ENCODE measurements at places on chromosomes 4 and X.

GRCh38 chr4:124065936-124066335, 646.6 kb downstream of the ANKRD50 start:
- no peak for DNase-seq

- no peak for DNase-seq
Observed at GRCh38 chrX:135437867-135438733, 16.4 kb downstream of the SMIM10L2A start.

GRCh38 chr4:48017108-48017571, 568 bp downstream of the NIPAL1 start:
- DNase-seq, result no peak

DNA sequence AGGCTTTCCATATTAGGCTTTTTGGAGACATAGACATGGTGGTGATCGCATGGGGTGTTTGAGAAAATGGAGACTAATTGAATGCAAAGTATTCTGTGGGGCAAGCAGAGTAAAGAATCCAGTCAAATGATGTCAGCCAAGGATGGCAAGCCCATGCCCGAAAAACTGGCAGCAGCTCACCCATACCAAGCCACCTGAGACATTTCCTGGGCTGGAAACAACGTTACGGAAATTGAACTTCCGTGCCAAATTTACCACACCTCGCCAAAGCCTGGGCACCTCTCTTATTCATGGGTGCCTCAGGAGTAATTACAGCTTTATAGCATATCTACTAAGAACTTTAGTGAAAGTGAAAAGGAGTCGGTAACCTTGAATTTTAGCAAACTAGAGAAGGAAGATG, 166.4 kb downstream of the CBR4 start:
- no peak for DNase-seq

DNA sequence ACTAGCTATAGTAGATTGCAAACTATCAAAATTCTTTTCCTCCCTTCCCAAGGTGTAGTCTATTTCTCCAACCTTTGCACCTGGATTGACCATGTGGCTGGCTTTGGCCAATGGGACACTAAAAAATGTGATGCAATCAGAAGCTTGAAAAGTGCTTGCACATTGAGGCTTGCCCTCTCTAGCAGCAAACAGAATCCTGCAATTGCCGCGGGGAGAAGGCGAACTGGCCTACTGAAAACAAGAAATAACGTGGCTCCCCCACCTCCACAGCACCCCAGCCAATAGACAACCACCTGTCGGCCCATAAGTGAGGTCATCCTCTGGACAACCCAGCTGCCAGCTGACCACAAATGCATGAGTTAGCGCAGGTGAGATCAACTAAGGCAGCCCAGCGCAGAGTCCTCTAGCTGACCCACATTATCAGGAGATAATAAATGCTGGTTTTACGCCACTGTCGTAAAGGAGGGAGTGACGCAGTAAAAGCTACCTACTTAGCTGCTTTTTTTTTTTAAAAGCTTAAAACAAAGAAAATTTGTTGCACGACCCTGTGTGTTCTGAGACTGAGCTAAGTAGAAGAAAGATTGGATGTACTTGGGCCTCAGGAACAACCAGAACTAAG, 95.2 kb downstream of the GK start:
- DNase-seq, result no peak

GRCh38 chr4:145944886-145945285, 6.3 kb upstream of the ZNF827 start:
- DNase-seq, result no peak

DNA sequence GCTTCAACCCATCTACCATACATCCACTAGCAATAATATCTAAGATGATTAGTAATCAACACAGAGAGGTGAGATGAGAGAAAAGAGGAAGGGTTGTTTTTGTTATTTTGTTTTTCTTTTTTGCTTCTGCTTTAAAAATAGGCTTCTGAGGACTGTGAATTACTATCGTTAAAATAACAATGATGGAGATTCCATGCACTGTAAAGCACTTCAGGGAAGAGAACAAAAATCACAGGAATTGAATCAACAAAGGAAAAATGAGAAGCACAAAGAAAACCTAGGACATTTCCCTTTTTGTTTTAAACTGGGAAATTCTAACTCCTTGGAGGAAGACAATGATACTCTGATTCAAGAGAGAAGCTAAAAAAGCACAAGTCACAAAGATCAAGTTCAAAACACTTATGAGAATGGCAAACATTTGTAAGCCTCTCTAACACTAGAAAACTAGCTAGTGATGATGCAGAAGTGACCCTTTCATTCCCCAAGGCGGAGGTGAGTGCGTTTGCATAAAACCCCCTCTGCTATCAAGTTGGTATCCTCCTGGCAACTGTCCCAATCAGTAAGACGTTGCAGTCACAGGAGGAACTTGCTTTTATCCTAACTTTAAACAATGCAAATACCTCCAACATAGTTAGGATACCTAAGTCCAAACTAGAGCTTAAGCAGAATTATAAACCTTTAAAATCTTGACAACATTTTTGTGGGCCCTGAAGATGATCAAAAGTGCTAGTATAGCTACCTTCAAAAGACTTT, 308.5 kb downstream of the CAMK2D start:
- DNase-seq, result no peak

- no peak for DNase-seq
Observed at GRCh38 chr4:110041735-110042134, 129.1 kb downstream of the EGF start.

- no peak for DNase-seq
Observed at GRCh38 chr4:5885733-5886132, 7.2 kb downstream of the CRMP1 start.

GRCh38 chrX:111010111-111010510, 85.9 kb upstream of the PAK3 start:
- no peak for DNase-seq

- DNase-seq, result peak; percentile 14
Observed at GRCh38 chrX:107684956-107685385, 56.7 kb downstream of the PRPS1 start.

- no peak for DNase-seq
Observed at GRCh38 chr4:83993774-83994173, 457.9 kb downstream of the GPAT3 start.

GRCh38 chrX:16077811-16078210, 45.6 kb upstream of the GRPR start:
- DNase-seq, result no peak

DNA sequence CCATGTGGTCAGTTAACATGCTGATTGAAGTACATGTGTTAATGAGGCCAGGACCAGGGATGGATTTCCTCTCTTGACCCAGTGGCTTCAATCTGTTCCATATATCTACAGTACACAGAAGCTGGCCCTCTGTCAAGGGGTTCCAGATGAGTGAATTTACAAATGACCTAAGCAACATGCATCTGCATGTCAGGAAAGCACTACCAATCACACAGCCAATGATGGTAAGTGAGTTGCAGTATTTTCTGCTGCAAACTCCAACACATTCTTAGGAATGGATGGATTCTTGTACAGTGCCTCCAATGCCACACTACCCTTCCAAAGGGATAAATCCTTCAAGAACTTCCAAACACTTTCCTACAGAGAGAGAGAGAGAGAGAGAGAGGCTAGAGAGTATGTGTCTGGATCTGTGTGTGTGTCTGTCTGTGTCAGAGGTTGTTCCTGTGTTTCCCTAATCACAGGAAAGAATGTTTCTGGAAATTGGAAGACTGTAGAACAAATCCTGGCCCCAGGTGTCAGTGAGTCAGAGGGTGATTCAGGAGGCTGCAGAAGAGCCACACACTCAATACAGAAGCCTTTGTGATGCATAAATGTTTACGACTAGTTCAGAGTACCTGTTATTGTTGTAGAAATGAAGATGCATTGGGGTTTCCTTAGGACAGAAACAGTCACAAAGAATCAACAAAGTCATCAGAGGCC, 107.5 kb downstream of the GUCY2F start:
- no peak for DNase-seq

- DNase-seq, result no peak
Observed at GRCh38 chr4:83618431-83618830, 82.5 kb downstream of the GPAT3 start.

DNA sequence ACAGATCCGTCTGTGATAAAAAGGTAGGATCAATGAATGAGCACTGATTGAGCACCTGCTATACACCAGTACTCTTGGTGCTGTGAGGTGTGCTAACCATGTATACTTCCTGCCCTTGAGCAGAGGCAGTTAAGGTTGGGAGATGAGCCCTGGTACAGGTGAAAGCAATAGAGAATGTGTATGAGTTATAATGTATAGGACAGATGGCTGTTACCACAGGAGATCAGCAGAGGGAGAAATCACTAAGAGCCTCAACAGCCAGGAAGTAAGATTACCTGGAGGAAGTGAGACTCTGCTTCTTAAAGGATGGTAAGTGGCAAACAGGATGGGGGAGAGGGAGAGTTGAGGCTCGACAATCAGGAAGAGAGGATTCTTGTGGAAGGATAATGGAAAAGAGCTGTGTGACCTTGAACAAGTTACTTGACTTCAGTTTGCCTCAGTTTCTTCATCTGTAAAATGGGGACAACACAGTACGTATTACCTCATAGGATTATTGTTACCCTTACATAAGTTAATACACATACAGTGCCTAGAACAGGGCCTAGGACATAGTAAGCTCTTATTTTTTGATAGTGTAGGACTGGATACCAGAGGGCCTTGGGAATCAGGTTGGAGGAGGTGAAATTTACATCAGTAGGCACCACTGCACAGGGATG, 9.1 kb downstream of the CXCR3 start:
- no peak for DNase-seq

DNA sequence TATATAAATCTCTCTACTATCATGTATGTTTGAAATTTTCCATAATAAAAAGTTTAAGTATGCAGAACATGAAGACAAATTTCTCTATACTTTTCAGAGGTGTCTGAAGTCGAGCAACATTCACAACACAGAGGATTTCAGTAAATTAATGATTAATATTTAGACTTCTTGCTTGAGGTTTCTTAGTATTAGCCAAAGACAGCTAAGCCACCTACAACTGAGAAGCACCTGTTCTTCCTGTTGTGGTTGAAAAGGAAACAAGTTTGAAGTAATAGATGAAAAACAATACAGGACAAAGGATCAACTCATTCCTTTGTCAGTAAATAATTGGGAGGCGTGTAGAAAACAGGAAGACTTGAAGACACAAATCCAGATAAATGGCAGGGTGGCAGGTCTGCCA, 21.1 kb downstream of the SCML1 start:
- no peak for DNase-seq

GRCh38 chrX:118498351-118498750, 2.7 kb downstream of the DOCK11 start:
- no peak for DNase-seq

GRCh38 chr4:47167081-47168035, 136.0 kb downstream of the GABRB1 start:
- DNase-seq, result no peak

- DNase-seq, result peak; percentile 25
Observed at GRCh38 chrX:78653118-78653822, 5.9 kb downstream of the RTL3 start.

DNA sequence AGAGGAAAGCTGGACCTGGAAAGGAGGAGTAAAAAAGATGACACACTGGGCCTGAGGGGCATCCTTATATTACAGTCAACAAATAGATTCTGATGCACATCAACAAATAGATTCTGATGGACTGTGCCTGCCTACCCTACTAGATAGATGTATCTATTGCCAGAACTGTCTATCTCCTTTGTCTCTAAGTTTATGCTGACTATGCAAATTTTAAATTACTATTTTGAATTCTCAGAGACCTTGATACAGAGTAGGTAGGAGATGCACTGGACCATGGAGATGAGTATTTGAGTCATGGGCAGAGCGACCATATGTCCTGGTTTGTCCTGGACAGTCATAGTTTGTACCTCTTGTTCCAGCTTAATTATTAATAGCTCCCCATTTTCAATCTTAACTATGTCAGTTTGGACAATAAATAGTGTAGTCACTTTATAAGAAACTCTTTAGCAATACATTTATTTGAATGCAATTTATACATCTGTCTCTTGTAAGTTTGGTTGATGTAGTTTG, 247.9 kb upstream of the PPP1R2C start:
- no peak for DNase-seq

DNA sequence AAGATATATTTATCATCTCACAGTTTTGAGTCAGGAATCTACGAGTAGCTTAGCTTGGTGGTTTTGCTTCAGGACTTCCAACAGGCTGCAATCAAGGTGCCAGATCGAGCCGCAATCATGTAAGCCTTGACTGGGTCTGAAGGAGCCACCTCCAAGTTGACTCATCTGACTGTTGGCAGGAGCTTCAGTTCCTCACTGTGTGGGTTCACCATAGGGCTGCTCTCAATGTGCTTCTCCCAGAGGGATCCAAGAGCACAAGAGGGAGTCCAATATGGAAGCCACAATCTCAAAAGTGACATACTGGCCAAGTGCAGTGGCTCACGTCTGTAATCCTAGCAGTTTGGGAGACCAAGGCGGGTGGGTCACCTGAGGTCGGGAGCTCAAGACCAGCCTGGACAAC, 26.5 kb downstream of the DCHS2 start:
- no peak for DNase-seq

- DNase-seq, result no peak
Observed at GRCh38 chr4:164997941-164998340, 20.5 kb upstream of the TRIM61 start.
